ENCODE measurements at places on chromosomes 4 and X.

GRCh38 chr4:16229604-16230003, 3.3 kb upstream of the TAPT1 start:
- DNase-seq = no peak

DNA sequence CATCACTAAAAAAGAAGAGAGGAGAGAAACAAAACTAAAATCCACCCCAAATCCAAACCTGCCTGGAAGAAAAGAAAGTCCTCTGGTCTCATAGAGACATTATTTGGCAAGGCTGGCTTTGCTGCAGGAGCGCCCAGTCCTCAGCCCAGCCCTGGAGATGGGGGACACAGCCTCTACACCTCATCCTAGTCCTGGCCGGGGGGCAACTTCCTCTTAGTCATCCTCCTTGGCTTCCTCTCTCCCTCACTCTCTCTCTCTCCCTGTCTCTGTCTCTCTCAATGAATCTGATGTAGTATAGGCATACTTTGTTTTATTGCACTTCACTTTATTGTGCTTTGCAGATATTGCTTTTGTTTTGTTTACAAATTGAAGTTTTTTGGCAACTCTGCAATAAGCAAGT, 55.8 kb upstream of the MAGEB10 start:
- no peak for DNase-seq

- DNase-seq = no peak
These were observed 149.4 kb downstream of the KDR start for GRCh38 chr4:54976031-54976430.

DNA sequence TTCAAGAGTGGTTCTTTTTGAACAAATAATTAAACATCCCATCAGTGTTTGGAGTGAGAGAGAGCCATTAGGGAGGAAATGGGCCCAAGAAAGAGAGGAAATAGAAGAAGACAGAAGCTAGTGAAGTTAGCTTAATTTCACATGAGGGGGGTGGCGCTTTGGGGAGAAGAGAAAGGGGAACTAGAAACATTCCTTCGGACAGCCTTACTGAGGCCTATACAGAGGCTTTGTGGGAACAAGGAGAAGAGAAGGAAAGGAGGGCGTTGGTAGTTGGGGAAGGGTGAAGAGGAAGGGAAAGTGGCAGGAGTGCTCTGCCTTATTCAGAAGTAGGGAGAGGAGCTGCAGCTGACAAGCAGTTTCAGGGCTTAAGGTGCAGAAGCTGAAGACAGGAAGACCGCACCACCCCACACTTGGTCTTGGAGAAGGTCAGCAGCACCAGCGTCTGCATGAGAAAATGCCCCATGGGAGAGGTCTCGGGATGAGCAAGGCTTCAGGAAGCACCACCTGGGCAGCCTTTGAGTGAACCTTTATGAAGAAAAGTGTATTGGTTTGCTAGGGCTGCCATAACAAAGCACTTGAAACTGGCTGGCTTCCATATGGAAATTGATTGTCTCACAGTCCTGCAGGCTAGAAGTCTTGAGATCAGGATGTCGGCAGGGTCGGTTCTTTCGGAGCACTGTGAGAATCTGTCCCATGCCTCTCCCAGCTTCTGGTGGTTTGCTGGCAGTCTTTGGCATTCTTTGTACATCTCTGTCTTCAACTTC, 85.1 kb downstream of the KIT start:
- no peak for DNase-seq

- DNase-seq = no peak
These were observed 89.7 kb downstream of the MID1IP1 start for GRCh38 chrX:38890963-38891362.

- DNase-seq = no peak
These were observed 114.6 kb downstream of the RBM47 start for GRCh38 chr4:40515037-40515397.

- DNase-seq = no peak
These were observed 3.8 kb downstream of the ANTXR2 start for GRCh38 chr4:80069108-80069836.

- DNase-seq = no peak
These were observed 2.7 kb upstream of the WDR1 start for GRCh38 chr4:10119278-10119677.

DNA sequence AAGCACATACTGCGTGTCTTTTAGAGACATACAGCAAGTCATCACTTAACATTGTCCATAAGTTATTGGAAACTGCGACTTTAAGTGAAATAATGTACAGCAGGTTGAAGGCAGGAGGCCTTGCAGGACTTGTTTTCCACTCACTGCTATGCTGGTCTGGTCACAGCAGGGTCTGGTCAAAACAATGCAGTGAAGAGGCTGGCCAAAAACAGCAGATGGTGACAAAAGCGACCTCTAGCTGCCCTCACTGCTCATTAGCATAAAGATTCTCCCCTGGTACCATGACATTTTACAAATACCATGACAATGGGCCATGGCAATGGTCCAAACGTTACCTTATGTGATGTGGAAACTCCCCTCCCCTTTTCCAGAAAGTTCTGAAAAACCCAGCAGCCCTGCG, 1283.6 kb downstream of the FSTL5 start:
- no peak for DNase-seq

- DNase-seq = no peak
These were observed 236.7 kb downstream of the NR3C2 start for GRCh38 chr4:148205476-148205875.

DNA sequence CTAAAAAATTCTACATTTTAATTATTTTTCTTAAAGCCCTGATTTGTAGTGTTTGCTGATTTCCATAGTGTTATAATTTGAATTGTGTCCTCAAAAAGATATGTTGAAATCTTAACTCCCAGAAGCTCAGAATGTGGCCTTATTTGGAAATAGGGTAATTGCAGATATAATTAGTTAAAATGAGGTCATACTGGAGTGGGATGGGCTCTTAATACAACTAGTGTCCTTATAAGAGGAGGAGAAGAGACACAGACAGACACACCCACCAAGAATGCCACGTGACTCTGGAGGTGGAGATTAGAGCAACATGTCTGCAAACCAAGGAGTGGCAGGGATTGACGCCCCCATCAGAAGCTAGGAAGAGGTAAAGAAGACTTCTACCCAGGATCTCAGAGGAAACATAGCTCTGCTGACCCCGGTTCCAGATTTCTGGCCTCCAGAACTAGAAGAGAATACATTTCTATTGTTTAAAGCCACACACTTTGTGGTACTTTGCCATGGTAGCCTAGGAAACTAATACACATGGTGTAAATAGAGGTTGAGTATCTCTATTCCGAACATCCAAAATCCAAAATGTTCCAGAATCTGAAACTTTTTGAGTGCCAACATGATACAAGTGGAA, 70.5 kb upstream of the IRF2 start:
- no peak for DNase-seq

DNA sequence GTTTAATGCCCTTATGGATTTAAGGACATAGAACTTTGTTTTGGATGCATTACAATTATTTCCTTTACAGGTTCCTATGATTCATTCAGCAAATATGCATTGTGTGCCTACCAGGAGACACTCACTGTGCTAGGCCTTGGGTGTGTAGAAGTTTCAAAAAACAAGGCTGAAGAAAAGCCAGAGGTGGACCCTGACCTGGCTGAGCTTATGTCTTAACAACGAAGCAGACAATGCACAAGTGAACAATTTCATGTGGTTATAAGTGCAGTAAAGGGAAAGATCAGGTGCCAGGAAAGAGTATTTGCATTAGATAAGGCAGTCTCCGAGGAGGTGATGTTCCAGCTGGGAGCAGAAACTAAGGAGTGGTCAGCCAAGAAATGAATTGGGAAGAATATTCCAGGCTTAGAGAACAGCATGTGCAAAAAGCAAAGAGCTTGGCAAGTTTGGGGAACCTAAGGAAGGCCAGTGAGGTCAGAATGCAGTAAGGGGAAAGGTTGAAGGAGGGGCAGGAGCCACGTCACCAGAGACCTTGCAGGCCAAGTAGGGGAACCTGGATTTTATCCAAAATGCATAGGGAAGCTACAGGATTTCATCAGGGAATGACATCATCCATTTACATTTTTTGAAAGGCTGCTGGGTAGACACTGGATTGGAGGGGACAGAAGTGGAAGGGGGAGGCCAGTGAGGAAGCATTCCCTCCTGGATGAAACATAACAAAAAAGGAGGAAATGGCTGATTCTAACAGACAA, 193.6 kb downstream of the SOWAHB start:
- DNase-seq = no peak

GRCh38 chr4:183852910-183853547, 52.1 kb upstream of the STOX2 start:
- no peak for DNase-seq

- DNase-seq = no peak
These were observed 4.4 kb upstream of the FAM184B start for GRCh38 chr4:17785858-17786257.

DNA sequence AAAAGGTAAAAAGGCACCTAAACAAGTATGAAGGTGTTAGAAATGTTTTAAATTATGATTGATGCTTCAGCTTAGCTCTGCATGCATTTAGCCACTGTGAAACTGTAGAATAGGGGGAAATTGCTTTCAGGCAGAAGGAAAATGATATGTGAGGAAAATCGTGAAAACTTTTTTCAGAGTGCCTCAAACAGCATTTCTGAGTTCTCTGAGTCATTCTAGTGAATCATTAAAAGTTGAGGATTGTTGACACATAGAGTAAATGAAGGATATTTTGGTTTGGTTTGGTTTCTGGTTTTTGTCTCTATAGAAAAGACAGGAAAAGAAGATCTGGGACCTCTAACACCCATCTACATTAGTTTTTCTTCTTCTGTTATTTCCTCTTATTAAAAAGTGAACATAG, 332.5 kb upstream of the TRAM1L1 start:
- DNase-seq = no peak

GRCh38 chr4:145279122-145279960, 99.0 kb upstream of the OTUD4 start:
- no peak for DNase-seq

GRCh38 chr4:171101845-171102244, 711.4 kb upstream of the GALNTL6 start:
- no peak for DNase-seq

- DNase-seq = no peak
These were observed 102.9 kb upstream of the PCDH10 start for GRCh38 chr4:133046156-133046555.

DNA sequence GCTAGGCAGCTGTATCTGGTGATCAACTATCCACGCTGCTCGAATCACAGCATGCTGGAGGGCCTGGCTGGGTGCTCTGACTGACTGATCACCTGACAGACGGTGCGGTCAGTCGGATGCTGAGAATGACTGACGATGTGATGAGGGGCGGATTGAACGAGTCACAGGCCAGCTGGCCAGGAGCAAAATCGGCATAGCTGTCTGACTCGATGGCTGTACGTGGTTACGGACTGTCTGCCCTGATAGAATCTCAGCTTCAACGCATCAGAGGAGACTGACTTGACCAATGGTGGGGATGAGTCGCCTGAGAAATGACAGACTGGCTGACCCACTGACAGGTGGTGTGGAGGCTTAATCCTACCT, 1.0 kb upstream of the SUV39H1 start:
- DNase-seq = no peak
